ENCODE measurements at places on chromosomes 6 and 20.

DNA sequence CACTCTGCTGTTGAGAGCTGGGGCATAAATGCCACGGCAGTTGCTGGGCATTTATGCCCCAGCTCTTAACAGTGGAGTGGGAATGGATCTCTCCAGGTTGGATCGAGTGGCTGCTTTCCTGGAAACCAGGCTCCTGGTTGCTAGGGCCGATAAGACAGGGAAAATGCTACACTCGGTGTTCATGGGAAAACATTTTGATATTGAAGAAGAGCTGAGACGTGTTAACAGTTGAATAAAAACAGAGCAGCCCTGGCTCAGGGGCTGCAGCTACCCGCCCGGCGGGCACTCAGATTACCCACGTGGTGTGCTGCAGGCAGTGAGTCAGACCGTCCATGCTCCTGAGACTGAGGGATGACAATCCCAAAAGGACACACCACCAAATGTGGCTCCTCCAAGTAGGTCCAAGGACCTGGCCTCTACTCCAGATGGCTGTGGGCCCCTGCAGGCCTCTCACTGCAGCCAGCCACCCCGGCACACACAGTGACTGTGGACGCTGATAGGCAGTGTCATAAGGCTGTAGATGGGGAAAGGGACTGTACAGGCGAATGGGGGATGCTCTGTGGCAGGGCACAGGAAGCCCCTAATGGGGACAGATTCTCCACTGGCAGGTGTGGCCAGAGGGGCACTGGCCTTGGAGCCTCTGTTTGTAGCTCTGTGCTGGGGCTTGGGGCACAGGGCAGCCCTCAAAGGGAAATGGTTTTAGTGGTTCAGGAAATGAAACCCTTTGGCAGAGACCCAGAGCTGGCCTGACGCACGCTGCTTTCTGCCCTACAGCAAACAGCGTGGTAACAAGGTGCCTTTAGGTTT lies 237.8 kb downstream of the LY86 start:
- DNase-seq = no peak

GRCh38 chr6:4858194-4859015 lies 82.2 kb downstream of the CDYL start:
- DNase-seq = no peak

- DNase-seq = no peak
Observed at GRCh38 chr20:13085275-13085674, 76.5 kb downstream of the SPTLC3 start.

- no peak for DNase-seq
Observed at GRCh38 chr6:144008846-144009245, 787 bp upstream of the PLAGL1 start.

GRCh38 chr20:32208499-32209154 lies 947 bp downstream of the POFUT1 start:
- no peak for DNase-seq

GRCh38 chr20:4064144-4064909 lies 49.0 kb upstream of the RNF24 start:
- DNase-seq = no peak
